ENCODE measurements at places on chromosomes 3 and 15.

DNA sequence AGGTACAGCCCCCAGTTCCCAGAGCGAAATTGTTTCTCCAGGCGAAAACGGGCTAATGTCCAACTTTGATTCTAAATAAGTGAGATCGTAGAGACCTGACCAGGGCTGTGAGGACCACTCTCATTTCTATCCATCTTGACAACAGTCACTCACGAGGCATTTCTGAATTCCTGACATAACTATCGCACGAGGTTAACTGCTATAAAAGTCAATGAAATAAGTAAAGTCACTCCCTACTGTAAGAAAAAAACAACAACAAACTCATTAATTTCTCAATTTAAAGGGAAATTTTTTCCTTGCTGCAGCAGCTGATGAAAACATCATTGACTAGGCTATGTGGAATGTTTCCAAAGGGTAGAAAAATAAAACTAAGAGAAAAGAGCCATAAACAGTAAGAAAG is 69.1 kb downstream of the GREM1 start:
- DNase-seq = no peak

GRCh38 chr3:122857019-122857418 is 62.1 kb downstream of the SLC49A4 start:
- DNase-seq = no peak

DNA sequence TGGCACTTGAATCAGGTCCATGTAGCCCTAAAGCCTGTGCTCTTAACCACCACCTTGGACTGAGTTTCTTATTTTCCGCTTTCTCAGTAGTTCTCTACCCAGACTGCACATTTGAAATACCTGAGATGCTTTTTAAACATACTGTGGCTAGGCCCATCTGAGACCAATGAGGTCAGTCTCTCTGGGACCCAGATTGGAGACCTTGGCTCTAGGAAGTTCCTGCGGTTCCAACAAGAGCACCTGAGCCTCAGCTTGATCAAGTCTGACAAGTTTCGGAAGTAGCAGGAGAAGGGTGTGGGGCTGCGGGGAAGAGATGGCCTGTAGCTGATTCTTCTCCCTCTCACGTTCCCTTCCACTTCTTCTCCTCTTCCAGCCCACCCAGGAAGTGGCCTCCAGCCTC is 11.5 kb upstream of the TSEN2 start:
- no peak for DNase-seq

GRCh38 chr3:12227833-12228232 is 61.0 kb upstream of the PPARG start:
- no peak for DNase-seq

DNA sequence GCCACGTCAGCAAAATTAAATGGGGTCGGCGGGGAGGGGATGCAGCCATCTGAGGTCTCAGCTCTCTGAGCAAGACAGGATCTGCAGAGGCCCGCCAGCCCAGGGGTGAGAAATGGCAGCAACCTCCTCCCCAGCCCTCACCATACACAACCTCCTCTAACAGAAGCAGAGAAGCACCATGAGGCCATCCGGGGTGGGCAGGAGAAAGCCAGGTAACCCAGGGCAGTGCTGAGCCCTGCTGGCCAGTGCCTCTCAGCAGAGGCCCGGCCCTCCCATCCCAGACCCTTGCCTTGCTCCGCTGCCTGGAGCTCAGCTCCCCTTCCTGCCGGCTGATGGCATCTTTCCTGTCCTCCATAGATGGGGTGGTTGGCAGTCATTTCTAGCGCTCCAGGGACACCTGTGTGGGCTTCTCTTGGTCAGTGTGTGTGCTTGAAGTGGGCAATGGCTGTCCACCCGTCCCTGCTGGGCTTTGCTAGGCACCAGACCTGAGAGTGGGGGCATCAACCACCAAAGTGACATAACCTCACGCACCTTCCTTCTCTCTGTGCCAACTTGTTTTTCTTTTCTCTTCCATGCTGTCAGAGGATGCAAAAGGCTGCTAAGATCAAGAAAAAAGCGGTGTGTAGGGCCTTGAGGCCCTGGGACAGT is 175.8 kb downstream of the NSMCE3 start:
- no peak for DNase-seq

DNA sequence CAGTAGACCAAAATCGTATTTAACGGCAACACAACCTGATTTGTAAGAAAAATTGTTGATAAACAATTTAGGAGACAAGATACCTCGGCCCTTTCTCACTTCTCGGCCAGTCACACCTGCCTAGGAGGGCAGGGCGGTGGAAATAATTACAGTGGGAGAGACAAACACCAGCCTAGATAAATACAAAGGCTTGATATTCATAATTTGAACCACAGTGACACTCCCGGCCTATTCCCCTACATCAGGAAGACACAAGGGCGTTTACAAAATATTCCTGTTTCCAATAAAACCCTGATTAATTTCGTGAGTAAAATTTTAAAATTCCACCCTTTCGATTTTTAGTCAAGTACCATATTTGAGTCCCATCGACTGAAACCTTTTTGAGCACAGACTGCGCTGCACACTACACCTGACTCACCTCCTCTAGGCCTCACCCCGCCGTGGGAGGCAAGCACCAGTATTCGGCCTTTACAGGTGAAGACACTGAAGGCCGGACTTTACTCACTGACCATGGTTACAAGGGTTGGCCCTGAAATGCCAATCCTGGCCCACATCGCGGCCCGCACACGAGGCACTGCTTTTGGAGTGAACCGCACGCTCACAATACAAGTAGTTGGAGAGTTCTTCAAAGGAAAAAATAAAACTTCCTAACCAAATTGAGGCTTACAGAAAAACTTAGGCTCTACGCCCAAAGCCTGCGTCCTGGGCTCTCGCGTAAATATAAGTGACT is 794 bp downstream of the ARPP19 start:
- DNase-seq = peak; percentile 29

DNA sequence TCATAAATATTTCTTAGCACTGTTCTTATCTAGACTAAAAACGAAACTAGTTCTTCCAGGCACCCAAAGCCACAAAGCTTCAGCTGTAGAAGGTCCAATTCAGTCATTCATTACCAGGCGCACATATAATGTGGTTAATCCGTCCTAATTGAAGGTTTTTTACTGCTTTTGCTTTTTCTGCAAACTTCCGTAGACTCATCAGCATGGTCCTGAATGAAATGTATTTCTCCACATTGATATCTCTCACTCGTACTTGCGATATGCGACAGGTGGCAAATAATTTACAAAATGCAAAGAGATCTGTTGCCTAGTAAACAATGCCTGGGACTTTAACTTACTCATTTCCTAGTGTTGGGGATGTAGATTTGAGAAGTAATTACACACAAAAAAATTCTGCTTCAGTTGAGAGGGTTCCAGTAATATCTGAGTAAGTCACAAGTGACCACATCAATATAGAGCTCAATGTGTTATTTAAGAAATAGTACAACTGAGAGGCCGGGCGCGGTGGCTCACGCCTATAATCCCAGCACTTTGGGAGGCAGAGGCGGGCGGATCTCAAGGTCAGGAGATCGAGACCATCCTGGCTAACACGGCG is 75.0 kb upstream of the MBNL1 start:
- DNase-seq = no peak

DNA sequence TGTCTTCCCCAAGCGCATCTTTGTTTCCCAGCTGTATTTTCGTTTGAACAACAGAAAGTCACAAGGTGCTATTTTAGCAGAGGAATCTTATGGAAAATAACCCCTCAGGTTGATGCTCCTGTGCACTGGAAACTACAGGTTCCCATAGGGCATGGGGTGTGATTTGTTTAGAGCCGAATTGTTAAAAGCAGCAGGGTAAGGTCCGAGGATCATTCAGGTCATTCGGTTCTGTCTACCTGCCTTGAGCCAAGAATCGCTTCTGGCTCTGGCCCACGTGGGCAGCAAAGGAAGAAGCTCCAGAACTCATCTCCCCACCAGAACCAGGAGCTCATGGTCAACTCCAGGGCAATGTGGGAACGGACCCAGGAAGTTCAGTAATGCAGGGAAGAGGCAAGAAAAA is 116.7 kb upstream of the TPM1 start:
- no peak for DNase-seq

GRCh38 chr15:38168467-38169070 is 84.1 kb upstream of the SPRED1 start:
- no peak for DNase-seq

DNA sequence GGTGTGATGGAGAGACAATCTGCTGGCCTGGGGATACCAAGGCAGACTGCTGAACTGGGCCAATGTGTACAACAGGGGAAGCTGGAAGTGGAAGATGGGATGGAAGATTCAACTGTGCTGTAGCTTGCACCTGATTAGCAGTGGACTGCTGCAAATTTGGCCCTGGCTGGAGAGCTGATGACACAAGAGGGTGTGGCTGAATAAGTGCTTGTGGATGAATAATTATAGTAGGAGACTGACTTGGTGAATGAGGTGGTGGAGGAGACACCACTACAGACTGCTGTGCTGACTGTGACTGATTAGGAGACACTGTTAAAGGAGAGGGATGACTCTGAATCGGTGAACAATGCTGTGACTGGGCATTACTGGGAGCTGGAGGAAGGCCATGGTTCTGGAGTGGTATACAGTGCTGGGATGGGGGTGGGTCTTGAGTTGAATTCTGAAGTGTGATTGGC is 52.5 kb downstream of the PHC3 start:
- DNase-seq = no peak

DNA sequence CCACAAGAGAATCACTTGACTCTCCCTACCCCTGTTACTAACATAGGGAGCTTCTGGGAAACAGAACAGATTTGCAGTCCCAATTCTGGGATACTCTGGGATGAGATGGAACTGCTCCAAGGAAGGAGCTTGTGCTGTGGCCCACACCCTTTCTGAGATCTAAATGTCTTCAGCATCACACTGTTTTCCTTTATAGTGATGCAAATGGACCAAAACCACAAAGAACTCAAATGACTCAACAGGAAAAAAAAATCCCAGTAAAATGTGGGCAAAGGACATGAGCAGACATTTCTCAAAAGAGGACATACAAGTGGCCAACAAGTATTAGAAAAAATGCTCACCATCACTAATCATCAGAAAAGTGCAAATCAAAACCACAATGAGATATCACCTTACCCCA is 155.6 kb downstream of the NECTIN3 start:
- no peak for DNase-seq

DNA sequence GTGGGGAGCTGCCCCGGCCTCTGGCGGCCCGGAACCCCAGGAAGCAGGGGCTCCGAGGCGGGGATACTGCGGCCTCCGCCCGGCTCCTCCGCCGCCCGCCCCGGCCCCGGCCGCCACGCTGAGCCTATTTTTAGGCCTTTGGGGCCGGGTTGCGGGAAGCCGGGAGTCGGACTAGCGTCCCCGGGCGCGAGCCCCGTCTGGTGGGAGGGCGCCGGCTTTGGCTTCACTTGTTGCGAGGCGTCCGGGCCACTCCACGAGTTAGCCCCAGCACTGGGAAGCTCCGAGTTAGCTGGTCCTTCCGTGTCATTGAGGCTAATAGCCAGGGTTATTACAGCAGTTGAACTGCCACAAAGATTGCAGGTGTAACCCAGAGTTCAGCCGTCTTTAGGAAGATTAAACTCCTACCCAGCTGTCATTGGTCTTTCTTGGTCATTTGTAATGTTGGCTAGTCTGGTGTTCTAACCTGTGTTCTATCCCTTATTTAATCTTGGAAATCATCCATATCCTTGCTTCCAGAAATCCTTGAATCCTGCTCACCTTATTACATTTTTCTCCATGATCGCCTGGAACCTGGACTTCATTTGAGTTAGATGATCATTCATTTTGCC is 791 bp downstream of the GYG1 start:
- DNase-seq = peak; percentile 14

- no peak for DNase-seq
These were observed 50.3 kb downstream of the PAK2 start for GRCh38 chr3:196789885-196790359.

DNA sequence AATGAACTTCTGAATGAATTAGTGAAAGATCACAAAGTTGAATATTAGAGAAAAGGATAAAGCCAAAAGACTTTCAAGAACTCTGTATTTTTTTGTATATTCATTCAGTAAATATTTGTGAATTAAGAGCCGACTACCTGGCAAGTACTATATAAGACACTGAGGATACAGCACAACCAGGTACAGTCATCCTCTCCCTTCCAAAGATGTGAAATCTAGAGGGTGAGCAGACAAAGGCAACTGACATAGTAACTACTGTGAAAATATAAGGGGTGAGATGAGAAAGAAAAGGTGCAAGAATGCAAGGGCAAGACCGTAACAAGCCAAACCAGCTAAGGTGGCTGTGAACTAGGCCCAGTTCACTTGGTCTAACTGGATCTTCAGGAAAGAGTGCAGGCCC is 974.6 kb upstream of the CFAP20DC start:
- no peak for DNase-seq

- DNase-seq = no peak
These were observed 128.5 kb downstream of the MYRIP start for GRCh38 chr3:39937874-39938273.

DNA sequence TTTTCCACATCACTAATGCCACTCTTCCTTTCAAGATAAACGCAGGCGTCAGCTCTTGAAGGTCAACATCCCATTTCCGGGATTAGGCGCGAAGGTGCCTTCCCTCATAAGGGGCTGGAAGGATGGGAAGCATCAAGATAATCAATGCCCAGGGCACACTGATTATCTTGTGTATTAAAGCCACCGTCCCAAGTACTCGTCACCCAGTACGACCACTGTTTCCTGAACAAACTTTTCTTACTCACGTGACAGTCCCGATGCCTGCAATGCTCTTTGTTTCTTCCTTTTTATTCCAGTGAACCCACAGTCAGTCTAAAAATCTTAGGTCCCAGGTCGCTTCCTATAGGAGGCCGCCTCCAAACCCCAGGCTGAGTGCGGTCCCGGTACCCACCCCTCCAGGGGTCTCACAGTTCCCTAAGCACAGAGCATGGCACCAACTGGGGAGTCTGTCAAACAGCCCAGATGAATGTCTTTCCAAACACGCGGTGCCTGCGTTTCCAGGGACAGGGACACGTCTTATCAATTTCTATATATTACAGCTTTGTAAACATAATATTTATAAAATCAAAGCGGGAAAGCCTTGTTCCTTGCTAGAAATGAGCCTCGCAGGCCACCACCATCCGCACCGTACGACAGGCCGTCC is 589 bp downstream of the ANAPC13 start:
- no peak for DNase-seq

- DNase-seq = no peak
These were observed 10.6 kb upstream of the OXSR1 start for GRCh38 chr3:38154625-38155255.

- no peak for DNase-seq
These were observed 946.0 kb downstream of the IGSF11 start for GRCh38 chr3:118088696-118089095.

DNA sequence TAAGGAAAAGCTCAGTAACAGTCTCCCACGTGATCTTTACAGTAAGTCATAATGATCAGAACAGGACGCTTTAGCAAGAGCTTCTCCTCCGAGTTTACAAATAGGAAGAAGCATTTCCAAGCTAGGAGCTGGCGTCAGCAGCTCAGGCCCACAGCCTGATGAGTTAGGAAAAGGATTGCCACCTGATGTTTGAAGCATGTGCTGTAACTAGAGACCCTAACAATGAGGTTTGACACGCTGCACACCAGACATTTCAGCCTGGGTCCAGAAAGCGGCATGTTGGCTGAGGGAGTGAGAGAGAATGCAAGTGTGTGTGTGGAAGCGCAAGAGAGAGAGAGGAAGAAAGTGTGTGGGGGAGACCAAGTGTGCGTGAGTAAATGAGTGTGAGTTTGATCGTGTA is 47.3 kb downstream of the TLE3 start:
- no peak for DNase-seq

- DNase-seq = no peak
These were observed 9.2 kb downstream of the PTX3 start for GRCh38 chr3:157445857-157446256.

- DNase-seq = no peak
These were observed 35.3 kb downstream of the EFHB start for GRCh38 chr3:19898721-19899120.

GRCh38 chr15:63276342-63277037 is 915 bp upstream of the APH1B start:
- DNase-seq = no peak

GRCh38 chr3:61980041-61980440 is 393.3 kb downstream of the FEZF2 start:
- no peak for DNase-seq
